ENCODE measurements at places on chromosomes 4 and X.
A peak's percentile ranks its signal among the peaks of the same experiment; 100 is the strongest.

DNA sequence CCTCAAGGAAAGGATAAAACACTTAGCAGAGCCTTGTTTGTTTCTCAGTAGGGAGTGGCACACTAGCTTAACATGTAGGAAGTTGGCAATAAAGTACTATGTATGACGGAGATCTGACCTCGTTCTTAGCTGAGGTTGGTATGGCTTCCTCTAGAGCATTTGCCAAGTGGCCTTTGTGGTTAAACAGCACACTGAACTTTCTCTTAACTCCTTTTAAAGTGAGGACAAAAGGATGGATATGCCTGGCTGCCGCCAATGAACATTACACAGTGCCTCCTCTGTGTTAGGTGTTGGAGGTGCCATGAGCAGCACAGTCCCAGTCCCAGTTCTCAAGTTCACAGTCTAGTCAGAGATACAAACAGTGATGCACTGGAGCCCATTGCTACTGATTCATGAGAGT is 54.4 kb downstream of the VGLL1 start:
- no peak for ATAC-seq

GRCh38 chr4:98046665-98047064 is 96.6 kb downstream of the STPG2 start:
- ATAC-seq, result no peak

DNA sequence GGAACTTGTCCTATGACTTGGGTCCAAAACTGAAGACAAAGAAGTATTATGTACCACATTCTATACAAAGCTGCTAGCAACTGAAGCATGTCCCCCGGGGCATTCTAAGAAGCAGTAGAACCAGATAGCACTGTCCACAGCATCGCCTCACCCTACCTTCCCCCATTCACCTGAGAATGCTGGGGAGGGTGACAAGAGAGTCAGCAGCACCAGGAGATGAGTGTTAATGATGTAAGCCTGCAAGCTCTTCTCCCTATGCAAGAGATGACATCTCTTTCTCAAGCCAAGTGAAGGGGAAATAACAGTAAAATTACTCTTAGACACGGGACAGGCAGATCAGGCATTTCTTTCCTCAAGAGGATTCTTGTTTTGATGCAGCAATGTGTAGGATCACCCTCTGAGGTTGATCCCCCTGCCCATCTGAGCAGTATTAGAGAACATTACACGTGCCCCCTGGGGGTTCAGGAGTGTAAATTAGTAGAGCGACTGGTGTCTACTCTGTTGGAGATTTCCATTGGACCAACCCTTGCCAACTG is 13.9 kb upstream of the TLR1 start:
- ATAC-seq, result no peak

- no peak for ATAC-seq
Measured at GRCh38 chr4:109429545-109429944, 4.1 kb upstream of the SEC24B start.

DNA sequence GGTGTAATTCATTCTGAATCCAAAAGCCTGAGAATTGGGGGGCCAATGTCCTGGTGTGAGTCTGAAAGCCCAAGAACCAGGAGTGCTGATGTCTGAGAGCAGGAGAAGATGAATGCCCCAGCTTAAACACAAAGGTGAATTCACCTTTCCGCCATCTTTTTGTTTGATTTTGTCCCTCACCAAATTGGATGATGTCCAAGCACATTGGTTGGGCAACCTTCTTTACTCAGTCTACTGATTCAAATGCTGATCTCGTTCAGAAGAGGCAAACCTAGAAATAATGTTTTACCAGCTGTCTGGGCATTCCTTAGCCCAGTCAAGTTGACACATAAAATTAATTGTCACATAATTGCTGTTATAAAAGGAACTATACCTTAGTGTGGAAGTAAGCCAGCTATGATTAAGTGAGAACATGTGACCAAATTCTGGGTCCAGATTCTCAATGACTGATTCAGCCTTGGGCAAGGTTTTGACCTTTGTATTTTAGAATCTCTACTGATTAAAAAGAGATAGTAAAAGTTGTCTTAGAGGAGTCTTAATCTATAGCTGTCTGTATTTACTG is 34.5 kb upstream of the SLC4A4 start:
- ATAC-seq, result no peak

DNA sequence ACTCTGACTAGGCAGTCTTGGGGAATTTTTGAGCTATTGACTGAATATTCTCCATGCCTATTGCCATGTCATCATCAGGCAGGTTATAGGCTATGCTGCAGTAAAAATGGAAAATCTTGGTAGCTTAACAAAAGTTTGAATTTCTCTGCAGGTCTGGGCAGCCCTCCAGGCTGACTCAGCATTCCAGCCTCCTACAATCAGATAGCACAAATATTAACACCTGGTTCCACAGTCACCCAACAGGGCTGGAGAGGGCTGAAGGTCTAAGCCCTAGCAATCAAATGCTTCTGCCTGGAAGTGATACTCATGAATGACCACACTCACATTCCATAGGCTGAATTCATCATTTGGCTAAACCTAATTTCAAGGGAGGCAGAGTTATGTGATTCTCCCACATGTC is 9.6 kb upstream of the PPP3CA start:
- peak; percentile 94 for ATAC-seq

- no peak for ATAC-seq
Measured at GRCh38 chr4:117550085-117550484, 464.7 kb upstream of the TRAM1L1 start.

DNA sequence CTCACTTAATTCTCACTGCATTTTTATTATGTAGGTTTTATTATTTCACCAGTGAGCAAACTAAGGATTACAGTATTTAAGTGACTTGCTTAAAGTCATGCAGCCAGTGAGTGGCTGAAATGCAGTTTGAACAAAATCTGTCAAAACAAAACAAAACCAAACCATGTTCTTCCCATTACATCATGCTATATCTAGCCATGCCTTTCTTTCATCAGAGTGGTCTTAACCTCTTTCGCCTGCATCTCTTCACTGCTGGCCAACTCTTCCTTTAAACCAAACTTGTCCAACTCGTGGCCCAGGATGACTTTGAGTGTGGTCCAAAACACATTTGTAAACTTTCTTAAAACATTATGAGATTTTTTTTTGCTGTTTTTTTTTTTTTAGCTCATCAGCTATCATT is 223.2 kb downstream of the PCDH7 start:
- no peak for ATAC-seq

GRCh38 chrX:109590176-109590575 is 34.8 kb downstream of the KCNE5 start:
- no peak for ATAC-seq

- ATAC-seq, result no peak
Measured at GRCh38 chr4:40283968-40284367, 51.2 kb upstream of the CHRNA9 start.

GRCh38 chrX:24879679-24880078 is 136.1 kb downstream of the ARX start:
- no peak for ATAC-seq

DNA sequence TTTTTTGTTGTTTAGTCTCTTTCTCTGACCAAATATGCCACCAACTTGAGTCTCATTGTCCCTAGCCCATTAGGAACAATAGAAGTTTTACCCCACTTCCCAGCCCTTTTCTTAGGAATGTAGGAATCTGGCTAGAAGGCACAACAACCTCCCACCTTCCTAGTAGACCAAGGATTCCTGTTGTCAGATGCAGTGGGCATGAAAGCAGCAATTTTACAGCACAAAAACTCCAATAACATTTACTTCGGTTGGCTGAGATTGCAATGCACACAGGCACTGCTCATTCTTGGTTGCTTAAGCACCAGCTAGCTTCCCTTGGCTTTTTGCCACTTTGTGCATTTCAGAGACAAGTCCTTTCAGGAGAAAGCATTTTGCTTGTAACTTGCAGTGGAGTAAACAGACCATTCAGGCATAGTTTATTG is 312.8 kb downstream of the TENM3 start:
- ATAC-seq, result peak; percentile 71

DNA sequence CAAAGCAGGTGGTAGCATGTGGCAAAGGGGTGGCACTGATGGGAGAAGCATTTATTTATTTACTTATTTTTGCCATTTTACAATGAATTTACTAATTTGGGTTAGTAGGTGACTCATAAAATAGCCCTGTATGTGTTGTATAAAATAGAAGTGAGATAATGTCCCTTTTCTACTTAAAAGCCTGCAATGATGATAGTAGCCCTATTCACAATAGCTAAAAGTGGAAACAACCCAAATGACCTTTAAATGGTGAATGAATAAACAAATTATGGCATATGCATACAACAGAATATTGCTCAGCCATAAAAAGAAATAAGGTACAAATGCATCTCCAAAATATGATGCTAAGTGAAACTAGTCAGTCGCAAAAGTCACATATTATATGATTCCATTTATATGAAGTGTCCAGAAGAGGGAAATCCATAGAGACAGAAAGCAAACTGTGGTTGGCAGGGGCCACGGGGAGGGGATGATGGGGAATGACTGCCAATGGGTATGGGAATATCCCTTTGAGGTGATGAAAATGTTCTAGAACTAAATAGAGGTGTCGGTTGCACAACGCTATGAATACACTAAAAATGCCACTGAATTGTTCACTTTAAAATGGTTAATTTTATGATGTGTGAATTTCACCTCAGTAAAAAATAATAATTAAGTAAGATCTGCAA is 35.8 kb upstream of the FAM9C start:
- ATAC-seq, result no peak

DNA sequence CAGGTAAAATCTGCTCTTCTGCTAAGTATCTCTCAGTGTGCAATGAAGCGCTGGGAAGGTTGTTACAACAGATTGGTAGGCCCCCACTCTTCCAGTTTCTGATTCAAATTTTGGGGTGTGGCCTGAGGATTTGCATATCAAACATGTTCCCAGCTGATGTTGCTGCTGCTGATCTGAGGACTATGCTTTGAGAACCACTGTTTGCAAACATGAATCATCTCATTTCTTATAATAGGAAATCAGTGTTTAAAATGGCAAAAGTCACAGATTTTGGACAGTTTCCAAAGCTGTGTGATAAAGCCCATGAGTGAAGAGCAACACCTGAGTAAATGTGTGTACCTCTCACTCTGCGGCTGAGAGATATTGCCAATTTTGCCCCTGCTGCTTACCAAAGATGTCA is 36.2 kb upstream of the NDNF start:
- ATAC-seq, result no peak

GRCh38 chr4:103948244-103949018 is 228.6 kb upstream of the TACR3 start:
- ATAC-seq, result no peak

DNA sequence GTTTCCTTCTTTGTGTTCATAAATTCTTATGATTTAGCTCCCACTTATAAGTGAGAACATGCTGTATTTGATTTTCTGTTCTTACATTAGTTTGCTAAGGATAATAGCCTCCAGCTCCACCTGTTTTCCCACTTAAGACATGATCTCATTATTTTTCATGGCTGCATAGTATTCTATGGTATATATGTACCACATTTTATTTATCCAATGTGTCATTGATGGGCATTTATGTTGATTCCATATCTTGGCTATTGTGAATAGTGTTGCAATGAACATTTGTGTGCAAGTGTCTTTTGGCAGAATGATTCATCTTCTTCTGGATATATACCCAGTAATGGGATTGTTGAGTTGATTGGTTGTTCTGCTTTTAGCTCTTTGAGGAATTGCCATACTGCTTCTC is 1234.8 kb downstream of the ADGRL3 start:
- ATAC-seq, result no peak

DNA sequence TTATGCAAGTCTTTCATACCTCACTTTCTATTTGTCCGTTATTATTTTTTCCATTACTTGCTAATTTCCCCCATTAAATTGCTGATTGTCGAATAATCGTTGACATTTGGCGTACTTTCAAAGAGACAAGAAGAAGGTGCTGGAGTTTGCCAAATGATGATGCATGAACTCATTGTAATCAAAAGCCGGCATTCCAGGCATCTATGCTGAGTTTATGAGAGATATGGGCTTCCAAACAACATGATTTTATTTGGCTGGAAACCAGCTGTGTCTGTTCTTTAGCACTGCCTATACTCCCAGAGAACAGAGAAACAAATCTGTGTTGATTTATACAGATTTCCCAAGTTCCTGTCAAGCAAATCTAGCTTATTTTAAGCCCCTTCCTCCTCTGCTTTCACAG is 80.8 kb upstream of the RPS6KA3 start:
- no peak for ATAC-seq

DNA sequence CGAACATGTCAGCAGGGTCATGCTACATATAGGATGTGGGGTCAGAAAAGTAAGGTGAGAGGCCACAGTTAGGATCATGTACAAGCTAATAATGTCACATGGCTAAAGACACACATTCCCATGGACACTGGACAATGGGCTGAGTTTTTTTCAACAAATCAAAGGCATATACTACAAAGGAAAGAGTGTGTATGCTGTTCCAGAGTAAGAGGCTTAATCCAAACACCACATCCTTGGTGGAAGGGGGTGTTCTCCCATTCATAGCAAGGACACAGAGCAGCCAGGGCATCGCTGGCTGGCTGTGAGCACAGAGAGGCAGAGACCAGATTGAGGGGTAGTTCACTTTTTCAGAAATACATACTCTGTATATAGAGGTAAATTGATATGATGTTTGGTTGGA is 131.7 kb downstream of the MGST2 start:
- ATAC-seq, result no peak

DNA sequence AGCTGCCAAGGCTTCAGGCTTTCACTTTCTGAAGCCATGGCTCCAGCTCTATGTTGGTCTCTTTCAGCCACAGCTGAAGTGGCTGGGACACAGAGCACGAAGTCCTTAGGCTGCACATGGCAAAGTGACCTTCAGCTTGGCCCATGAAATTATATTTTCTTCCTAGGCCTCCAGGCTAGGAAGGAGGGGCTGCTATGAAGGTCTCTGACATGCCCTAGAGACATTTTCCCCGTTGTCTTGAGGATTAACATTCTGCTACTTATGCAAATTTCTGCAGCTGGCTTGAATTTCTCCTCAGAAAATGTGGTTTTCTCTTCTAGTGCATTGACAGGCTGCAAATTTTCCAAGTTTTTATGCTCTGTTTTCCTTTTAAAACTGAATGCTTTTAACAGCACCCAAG is 99.8 kb upstream of the KCNIP4 start:
- ATAC-seq, result no peak

Measured in SK-N-SH treated with all-trans-retinoic acid at 6 μM for 48 hours (cell line).